ENCODE measurements at places on chromosomes 1 and 21. TPM values are rescaled to one million over a fixed set of nuclear protein-coding genes. Genes with fewer than 3 reads are reported as not detected.

The TSPAN1 gene
- 0.28 TPM for total RNA-seq

The TLCD4 gene
- 0.34 TPM for total RNA-seq

The SLC45A1 gene
- 1.7 TPM for total RNA-seq

The CFHR2 gene
- total RNA-seq: not detected

The ATF3 gene
- 1.4 TPM for total RNA-seq

The PRKAA2 gene
- 3.2 TPM for total RNA-seq

The UQCRHL gene
- total RNA-seq: 3.4 TPM

The KPRP gene
- not detected for total RNA-seq

The MTX1 gene
- total RNA-seq: 49.3 TPM

The DIRAS3 gene
- total RNA-seq: 0.85 TPM

The CRP gene
- not detected for total RNA-seq
